ENCODE measurements at places on chromosomes 16 and 17.
A peak's percentile ranks its signal among the peaks of the same experiment; 100 is the strongest.

GRCh38 chr17:22171631-22172030 is 479.3 kb downstream of the KCNJ18 start:
- DNase-seq = no peak

GRCh38 chr16:88306411-88306810 is 76.3 kb upstream of the ZNF469 start:
- no peak for DNase-seq

DNA sequence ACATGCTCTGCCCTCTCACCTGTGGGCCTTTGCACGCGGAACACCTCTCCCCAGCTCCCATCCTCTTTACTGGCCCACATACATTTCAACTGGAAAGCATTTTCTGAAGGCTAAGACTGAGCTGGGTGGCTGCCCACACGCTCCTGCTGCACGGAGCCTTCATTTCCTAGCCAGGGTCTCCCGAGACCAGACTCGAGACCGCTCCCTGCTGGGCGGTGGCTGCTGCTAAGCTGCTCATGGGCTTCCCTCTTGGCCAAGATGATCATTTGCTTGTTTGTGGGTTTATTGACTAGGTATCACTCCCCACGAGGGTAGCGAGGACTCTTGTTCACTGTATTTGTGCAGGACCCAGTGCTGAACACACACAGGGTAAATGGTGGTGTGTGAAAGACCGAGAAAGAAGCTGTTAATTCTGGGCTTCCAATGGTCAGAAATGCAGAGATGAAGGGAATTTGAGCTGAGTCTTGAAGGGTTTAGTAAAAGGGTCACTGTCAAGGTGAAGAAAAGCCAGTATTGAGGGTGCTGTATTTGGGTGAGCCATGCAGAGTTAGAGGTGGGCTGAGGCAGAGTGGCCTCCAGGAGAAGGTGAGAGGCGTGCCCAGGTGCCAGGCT is 907 bp downstream of the TRAPPC2L start:
- DNase-seq = no peak

DNA sequence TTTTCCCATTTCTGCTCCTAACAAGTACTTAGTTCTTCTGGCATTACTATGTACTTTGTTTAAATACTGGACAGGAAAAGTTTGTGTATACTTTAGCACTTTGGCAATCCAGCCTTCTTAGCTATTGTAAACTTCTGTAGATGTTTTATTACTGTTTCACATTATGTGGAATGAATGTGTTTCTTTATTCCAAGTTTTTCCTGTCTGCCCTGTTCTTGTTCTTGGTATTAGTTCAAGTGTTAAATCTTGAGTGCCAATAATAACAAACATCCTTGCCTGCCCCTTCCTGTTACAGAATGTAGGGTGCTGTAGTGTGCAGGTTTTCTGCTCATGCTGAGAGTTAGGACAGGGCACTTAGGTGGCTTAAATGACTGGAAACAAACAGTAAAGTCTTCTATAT is 7.3 kb upstream of the CAPNS2 start:
- DNase-seq = no peak

DNA sequence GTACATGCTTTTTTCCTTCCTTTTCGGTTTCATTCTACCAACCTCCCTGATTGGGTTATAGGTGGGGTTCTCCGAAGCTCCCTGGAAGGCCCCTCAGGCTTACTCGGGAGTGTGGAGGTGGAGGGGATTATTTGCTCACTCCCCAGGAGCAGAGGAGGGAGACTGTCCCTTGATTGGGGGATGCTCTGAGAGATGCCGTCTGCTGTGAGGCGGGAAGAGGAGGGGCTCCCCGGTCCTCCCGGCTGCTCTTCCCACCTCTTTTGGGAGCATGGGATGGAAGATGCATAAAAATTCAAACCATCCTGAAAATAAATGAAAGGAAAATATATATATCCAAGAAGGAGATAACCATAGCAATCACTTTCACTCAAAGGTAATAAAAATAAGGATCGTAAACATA is 16.1 kb upstream of the RPTOR start:
- no peak for DNase-seq

GRCh38 chr16:51666821-51667220 is 515.8 kb upstream of the SALL1 start:
- no peak for DNase-seq

- no peak for DNase-seq
Measured at GRCh38 chr16:34802396-34802795, 1343.0 kb downstream of the TP53TG3F start.

- no peak for DNase-seq
Measured at GRCh38 chr16:81410643-81411293, 33.8 kb upstream of the CMIP start.

DNA sequence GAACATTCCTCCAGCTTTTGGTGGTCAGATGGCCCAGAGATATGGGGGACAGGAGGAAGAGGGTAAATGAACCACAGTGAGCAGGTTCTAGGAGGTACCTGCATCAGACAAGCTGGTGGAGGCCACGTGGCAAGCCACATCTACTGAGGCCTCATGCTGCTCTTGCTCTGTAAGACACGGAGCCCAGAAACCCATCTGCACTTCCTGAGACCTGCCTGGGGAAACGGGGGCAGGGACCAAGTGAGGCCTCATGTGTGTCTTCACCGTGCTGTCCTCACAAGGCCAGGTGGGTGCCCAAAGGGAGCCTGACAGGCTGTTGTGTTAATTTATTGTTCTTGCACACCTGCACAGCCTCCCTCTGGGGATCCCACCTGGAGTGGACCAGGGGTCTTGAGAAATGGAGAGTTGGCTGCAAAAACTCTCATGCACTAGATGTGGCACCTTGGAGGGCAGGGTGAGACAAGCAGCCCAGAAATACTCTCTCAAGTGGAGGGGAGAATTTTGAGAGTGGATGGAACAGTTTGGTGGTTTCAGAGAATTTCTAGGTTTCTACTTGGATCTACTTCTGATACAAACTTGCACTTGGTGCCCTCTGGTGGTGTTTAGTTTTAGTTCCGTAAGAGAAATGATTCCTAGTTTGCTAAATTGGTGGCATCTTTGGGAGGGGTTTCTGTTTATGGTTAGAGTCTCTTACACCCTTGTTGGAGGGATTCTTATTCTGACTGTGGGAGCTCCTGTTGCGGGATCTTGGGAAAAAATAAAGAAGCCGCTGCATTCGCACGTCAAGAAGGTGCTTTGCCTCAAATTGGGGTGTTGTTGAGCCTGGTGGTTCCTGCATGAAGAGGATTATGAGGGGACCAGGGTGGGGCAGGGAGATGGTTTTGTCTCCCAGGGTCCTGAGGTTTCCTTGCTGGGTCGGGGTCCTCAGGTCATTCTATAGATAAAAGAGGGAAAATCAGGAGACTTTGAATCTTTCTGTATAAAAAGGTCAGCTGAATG is 47.5 kb downstream of the SLC6A2 start:
- no peak for DNase-seq

DNA sequence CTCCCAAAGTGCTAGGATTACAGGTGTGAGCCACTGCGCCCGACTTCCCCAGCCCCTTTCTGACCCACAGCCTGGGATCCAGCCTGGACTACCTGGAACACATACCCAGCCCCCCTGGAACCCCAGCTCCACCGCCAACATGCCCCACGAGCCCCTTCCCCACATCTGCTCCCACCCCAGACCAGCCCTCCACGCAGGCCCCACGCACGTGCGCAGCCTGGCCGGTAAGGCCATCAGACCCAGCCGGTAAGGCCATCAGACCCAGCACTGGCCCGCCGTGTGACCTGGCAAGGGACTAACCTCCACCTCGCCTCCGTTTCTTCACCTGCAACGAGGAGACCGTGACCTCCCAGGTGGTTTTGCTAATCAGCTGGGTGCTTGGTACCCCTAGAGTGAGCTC is 46.5 kb downstream of the RPH3AL start:
- no peak for DNase-seq

DNA sequence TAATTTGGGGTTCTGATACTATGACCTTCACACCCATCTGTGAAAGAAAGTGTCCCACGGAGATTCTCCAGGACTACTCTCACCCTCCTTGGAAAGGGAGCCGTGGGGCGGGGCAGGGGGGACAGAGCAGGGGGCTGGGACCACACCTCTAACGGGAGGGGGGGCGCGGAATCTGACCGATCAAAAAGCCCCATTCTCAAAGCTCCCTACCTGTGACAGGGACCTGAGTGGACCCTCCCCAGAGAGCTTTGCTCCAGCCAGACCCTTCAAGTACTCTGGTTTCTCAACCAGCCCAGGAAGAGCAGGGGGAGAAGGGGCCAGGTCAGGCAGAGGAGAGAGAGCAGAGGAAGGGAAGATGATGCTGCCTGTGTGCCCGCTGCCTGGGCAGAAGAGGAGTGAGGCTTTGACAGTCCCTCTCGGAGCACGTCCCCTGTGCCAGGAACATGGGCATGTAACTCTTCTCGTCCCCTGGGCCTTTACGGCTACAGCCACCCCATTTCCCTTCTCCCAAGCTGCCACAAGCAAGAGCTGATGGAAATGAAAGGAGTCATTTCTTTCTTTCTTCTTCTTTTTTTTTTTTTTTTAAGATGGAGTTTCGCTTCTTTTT is 682 bp downstream of the XAF1 start:
- DNase-seq = no peak

- peak; percentile 87 for DNase-seq
Measured at GRCh38 chr17:4998027-4998731, 429 bp downstream of the KIF1C start.

- no peak for DNase-seq
Measured at GRCh38 chr16:1159973-1160772, 7.3 kb downstream of the CACNA1H start.

DNA sequence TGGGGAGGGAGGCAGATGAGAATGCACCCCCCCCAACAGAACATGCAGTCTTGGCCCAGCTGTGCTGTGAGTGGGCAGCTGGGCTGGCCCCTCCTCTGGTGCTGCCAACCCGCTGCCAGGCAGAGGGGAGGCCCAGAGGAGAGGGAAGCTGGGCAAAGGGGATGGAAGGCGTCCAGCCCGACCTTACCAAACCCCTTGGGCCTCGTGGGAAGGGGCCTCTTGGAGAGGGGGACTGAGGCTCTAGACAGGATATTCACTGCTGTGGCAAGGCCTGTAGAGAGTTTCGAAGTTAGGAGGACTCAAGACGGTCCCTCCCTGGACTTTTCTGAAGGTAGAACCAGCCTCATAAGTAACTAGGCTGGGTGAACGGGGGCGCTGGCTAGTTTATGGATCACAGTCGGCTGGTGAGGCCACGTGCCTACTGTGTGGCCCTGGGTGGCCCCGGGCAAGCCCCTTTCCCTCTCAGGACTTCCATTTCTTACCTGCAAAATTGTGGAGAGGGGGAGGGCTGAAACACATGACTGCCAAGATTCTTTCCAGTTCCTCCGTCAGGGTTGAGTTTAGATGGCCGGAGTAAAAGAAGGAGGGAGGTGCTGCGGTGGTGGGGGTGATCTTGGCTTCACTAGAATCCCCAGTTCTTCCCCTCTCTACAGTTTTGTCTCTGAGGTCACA is 857 bp upstream of the STAT5A start:
- DNase-seq = peak; percentile 86

DNA sequence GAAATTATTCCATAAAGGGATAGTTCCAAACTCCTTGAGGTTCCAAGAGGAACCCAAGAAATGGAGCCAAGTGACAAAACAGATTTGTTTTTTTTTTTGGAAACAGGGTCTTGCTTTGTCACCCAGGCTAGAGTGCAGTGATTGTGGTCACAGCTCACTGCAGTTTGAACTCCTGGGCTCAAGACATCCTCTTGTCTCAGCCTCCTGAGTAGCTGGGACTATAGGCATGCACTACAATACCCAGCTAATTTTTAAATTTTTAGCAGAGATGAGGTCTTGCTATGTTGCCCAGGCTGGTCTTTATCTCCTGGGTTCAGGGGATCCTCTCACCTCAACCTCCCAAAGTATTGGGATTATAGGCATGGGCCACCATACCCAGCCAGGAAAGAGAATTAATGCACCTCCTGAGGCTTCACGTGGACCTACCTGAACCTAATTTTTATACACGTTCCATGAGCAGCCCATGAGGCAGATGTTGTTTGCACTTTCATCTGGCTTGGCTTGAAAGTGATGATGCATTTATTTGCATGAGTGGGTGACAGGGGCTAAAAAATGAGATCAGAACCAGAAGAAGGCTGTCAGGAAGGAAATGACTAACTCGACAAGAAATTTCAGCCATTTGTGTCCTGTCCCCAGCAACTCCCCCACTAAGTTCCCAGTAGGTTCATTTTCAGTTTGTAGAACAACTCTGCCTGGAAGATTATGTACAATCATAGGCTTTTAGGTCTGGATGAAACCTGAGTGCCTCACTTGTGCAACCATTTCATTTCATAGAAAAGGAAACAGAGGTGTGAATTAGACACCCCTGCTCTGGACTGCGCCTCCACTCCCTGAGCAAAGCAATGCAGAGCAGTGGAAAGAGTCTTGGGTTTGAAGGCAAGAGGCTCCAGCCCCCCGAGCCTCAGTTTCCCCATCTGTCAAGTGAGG is 10.3 kb upstream of the IRF8 start:
- no peak for DNase-seq

GRCh38 chr17:64992325-64992802 is 64.2 kb downstream of the GNA13 start:
- no peak for DNase-seq

- no peak for DNase-seq
Measured at GRCh38 chr17:79045001-79045729, 21.2 kb downstream of the C1QTNF1 start.

GRCh38 chr16:47519546-47519945 is 58.4 kb downstream of the PHKB start:
- no peak for DNase-seq
